Omental fat pad (tissue), 4 donors: ENCODE measurements at places on chromosomes 6 and 20. TPM values are rescaled to one million over a fixed set of nuclear protein-coding genes. Genes with fewer than 3 reads are reported as not detected.

- no peak for DNase-seq
These were observed 82.9 kb downstream of the RPP40 start for GRCh38 chr6:4920914-4921410.

GRCh38 chr20:15515691-15516090 lies 1057.6 kb downstream of the KIF16B start:
- DNase-seq: no peak

DNA sequence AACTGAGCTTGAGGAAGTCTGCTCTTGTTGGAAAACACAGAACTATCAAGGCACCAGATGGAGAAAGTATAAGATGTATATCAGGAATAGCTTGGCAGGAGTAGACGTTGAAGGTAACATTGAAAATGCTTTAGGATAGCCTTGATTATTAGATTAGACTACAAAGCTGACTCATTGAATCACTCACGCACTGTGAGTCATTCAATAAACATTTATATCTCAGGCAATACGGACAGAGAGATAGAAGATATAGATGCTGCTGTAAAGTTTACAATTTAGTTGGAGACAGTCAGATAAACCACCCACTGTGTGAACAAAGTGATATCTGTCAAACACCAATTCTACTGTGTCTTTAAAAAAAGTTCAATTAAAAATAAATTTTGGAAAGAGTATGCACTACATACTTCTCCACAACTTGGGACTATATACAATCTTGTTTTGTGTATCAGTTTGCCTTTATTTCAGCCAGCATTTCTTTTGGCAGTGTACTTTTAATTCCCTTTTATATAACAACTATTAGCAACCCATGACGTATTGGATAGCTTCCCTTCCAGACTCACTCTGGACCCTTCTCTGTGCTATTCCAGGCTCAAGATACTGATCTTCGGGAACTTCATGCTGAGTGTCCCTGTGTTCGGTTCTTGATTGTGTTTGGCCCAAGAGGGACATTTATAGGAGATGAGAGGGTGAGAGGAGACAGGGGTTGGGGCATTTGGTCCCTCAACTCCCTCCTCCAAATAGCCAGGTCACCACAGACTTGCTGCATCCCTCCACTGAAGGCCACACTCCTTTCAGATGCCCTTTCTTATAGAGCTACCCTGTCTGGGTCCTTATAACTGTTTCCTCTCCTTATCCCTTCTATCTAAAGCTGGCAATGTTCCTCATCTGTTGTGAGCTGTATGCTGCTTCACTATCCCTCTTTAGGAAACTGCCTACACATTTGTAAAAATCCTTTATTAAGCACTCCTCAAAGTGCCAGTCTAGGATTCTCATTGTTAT lies 176.6 kb upstream of the PTPRK start:
- no peak for DNase-seq

- no peak for DNase-seq
These were observed 24.9 kb upstream of the MAP3K7 start for GRCh38 chr6:90611543-90612312.

GRCh38 chr6:13026557-13026956 lies 301.8 kb downstream of the TBC1D7 start:
- DNase-seq: no peak

GRCh38 chr20:8399947-8400346 lies 267.9 kb downstream of the PLCB1 start:
- DNase-seq: no peak

DNA sequence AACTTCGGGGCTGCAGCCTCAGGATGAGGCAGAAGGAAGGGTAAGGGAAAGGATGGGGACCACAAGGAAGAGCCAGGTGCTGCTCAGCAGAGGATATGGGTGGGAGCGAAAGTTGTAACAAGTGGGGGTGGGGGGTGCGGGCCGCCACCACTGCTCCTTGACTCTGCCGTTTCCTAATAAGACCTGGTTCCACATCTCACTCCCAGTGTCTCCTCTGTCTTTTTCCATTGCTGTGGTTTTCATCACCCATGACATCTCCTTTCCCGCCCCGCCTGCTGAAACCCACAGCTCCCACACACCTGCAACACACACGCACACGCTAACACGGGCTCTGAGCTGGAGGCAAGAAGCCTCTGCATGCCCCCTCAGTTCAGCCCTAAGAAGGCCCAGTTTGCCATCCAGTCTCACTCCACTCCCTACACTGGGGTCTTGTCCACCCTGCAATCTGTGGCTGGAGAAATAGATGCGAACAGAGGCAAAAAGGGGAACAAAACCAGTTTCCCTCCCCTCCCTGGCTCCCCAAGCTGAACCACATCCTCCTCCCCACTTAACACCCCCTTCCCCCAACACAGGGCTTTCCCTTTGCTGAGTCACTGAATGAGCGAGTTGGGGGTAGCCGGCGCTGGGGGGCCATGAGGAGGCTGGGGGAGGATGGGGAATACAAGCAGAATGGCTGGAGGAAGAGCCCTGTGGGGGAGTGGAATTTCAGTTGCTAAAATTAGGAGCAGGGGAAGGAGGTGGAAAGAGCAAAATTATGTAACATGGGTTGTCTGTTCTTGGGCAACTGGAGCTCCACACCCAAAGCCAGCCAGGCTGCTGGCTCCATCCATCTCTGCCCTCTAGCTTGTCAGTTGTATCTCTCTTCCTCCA lies 11.5 kb downstream of the NFKBIL1 start:
- DNase-seq: no peak

GRCh38 chr20:4560667-4561066 lies 161.0 kb upstream of the PRND start:
- DNase-seq: no peak

DNA sequence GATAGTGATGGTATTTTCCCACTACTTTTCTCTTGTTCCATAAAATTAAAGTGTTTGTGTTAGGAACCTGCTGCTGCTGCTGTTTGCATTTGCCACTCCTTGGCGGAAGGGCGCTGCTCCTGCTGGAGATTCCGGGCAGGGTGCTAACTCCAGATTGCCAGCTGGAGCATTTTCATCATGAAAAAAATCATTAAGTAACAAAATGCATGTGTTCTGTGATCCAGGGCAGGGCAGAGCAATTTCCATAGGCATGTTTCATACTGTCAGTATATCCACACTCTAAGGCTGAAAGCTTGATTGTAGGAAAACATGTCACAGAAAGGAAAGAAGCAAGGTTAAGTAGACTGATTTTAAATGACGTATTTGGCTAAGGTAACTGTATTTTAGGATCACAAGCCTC lies 24.0 kb downstream of the PBOV1 start:
- DNase-seq: no peak

GRCh38 chr6:148140772-148141557 lies 201.7 kb upstream of the SASH1 start:
- no peak for DNase-seq

DNA sequence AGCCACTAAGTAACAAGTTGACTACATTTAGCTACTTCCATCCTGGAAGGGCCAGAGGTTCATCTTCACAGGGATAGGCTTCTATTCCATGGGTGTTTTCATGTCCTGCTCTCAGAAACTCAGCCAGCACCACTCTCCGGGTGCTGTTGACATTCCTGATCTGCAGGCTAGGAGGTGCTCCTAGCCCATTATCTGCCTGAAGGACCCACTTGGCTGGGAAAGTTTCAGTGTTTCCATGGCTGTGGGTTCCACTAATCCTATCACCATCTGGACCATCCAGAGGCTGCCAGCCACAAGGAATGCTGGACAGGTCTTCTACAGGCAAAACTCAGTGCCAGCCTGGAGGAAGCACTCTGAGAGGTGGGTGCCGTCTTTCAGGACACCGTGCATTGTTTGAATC lies 45.2 kb downstream of the HLA-G start:
- no peak for DNase-seq

DNA sequence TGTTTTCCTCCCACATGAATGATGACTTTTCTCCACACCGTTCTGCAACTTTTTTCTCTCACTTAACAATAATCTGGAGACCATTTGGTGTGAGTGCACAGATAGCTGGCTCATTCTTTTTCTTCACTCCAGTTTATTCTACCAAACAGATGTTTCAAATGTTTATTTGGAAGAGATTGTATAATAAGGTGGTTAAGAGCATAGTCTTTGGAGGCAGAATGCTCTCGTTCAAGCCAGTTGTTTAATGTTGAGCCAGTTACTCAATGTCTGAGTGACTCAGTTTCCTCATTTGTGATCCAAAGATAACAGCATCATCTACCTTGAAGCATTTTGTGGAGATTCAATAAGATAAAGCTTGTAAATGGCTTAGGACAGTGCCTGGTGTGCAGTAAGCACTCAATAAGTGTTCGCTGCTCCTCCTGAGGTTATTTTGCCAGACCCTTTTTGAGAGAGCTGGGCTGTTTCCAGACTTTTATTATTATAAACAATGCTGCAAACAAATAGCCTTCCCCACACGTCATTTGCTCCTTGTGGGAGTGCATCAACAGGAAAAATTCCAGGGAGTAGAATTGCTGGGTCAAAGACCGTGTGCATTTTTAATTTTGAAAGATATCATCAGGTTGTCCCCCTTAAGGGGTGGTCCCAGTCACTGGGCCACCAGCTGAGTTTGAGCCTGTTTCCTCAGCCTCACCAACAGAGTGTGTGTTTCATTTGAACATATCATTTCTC lies 70.6 kb downstream of the VEGFA start:
- no peak for DNase-seq

DNA sequence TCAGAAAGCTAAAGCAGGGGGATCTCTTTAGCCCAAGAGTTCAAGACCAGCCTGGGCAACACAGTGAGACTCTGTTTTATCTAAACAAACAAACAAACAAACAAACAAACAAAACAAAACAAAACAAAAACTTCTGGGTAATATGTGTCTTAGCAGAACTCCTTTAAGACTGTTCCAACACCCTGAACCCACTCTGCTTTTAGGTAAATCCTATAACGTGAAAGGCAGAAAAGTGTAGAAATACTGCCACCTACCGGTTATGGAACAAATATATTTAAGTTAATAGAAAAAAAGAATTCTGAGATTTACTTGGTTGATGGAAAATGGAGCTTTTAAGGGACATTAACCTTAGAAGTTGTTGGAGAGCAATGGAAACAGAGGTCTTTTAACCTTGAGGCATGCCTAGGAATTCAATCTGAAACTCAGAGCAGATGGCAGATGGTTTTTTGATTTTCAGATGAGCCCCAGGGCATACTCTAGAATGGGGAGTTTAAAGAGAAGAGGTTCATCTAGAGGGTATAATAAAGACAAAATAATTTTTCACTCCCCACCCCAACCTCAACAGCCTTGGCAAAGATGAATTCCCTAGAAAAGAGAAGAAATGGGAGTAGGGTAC lies 38.5 kb downstream of the SOD2 start:
- DNase-seq: no peak

DNA sequence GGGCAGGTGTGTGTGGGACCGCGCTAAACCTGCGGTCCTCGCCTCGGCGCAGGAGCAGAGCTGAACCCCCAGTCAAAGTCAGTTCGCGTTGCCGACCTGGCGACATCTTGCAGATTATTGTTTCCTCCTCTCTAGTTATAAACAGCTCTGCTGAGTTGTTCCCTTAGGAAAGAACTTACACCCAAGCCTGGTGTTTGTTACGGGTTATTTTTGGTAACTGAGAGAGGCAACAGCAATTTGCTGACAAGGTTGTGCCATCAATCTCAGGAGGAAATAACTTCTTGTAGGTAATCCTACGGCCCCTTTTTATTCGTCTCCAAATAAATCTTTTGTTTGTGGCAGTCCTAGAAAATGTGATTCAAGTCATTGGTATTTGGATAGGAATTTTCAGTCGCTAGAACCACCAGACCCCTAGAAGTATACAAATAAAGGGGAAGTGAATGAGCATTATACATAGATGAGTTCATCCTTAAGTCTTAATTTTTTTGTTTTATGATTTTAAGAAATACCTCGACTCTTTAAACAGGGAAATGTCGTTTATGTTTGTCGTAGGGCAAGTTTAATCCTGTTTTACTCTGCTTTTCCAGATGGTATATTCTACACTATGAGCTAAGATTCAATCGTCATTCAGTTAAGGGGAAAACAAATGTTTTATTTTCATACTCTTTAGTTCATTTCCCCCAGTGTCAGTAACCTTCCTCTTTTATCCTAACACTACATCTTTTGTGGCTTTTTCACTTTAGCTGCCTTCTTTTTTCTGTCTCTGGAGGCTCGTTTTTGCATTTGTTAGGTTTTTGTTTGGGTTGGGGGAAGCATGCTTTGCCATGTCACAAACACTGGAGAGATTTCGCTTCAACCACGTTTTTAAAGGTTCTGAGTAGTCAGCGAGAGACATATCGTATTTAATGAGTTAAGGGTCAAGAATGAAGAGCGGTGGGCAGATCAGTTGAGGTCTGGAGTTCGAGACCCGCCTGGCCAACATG lies 1.2 kb downstream of the PM20D2 start:
- no peak for DNase-seq

GRCh38 chr6:112281821-112282615 lies 27.7 kb upstream of the LAMA4 start:
- no peak for DNase-seq

- DNase-seq: no peak
These were observed 258 bp downstream of the PHF10 start for GRCh38 chr6:169723991-169724493.

GRCh38 chr20:23212011-23212410 lies 125.9 kb upstream of the CD93 start:
- no peak for DNase-seq

GRCh38 chr6:155964544-155964943 lies 508.9 kb upstream of the NOX3 start:
- no peak for DNase-seq

DNA sequence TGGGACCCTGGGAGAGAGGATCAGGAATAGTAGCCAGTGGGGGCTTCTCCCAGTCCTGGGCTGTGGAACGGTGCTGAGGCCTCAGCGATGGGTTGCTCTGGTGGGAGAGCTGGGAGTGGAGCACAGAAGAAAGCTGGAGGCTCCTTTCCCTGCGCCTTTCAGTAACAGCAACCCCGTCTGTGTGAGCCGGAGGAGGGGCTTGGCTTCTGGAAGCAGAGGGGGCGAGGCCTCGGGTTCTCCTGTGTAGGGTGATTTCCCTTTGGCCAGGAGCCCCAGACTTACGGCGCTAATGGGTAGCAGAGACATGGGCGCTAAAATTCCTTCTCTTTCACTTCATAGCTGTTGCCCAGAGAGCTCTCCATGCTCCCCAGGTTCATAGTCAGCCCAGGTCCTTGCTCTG lies 55.0 kb downstream of the DAAM2 start:
- DNase-seq: no peak

GRCh38 chr6:154682633-154683125 lies 50.5 kb upstream of the SCAF8 start:
- no peak for DNase-seq

Gene SALL4
- 0.09 TPM for total RNA-seq

Gene BIRC7
- total RNA-seq: 0.48 TPM

Gene LAMA2
- 189 TPM for total RNA-seq

Gene BEND3
- total RNA-seq: 8.5 TPM

Gene HCRTR2
- not detected for total RNA-seq

Gene GINS1
- total RNA-seq: 0.79 TPM

Gene ATP9A
- total RNA-seq: 62.6 TPM

Gene KCNG1
- 1.4 TPM for total RNA-seq

Gene CTNNBL1
- total RNA-seq: 28.4 TPM

Gene RRBP1
- 81.8 TPM for total RNA-seq

Gene SUPT3H
- 8.4 TPM for total RNA-seq

Gene RAD21L1
- total RNA-seq: not detected
